ELR (cell line): ENCODE measurements at places on chromosomes 1 and 21.

- DNase-seq = no peak
Observed at GRCh38 chr1:200969726-200970561, 53.6 kb downstream of the KIF21B start.

DNA sequence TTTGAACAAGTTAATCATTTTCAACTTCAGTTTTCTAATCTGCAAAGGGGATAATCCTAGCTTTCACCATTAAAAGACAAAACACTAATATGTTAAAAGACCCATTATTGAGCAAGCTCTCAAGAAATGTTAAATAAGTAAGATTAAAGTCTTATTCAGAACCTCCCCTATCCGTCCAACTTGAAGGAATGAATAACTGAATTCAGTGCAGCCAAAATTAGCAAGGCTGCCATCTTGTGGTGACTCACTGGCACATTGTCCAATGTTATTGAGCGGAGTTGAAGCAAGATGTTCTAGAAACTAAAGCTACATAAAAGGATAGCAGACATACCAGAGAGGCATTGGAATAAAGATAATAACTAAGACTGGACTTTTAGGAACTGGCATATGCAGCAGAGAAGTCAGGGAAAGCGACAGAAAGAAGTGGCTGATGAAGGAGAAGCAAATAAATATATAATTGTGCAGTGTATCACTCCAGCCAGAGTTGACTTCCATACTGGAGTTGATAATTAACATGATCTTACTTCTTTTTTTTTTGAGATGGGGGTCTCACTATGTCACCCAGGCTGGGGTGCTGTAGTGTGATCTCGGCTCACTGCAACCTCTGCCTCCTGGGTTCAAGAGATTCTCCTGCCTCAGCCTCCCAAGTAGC lies 8.2 kb upstream of the CAP1 start:
- peak; percentile 70 for DNase-seq

DNA sequence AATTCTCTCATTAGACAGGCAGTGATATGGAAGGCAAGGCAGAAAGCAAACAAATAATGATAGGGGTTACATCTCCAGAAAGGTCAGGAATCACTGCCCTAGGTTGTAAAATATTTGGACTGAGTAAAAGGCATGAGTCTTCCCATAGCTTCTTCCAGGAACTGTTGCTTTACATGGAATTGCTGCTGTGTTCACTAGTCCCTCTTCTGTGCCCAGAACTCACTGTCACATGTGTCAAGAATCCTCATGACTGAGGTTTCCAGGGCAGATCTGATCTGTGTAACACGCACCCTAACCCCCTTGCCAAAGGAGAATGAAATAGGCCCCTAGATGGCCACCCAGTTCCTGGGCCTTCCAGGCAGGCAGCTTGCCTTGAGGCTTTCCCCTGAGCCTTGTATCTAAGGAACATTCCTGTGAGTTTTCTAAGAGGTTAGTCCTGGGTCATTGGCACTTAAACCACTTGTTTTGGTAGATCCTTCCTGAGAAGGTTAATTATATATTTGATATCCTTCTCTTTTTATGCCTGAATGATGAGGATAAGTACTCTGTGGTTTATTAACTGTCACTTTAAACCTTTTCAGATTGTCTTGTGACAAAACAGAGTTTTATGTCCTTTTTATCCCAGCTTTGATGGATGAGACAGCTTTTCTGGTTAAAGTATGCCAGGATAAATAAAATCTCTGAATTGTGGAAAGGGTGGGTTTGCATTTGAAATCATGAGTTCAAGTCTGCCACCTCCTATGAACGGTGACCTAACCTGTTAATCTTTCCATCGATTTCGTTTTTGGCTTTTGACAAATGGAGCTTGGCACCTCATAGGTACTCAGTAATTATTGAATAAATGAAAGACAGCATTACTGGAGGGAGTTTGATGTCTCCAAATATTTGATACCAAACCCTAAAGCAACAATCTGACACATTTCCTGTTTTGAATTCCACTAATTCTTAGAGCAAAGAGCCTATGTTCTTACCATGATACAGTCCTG lies 163.3 kb downstream of the DHRS3 start:
- peak; percentile 53 for DNase-seq

DNA sequence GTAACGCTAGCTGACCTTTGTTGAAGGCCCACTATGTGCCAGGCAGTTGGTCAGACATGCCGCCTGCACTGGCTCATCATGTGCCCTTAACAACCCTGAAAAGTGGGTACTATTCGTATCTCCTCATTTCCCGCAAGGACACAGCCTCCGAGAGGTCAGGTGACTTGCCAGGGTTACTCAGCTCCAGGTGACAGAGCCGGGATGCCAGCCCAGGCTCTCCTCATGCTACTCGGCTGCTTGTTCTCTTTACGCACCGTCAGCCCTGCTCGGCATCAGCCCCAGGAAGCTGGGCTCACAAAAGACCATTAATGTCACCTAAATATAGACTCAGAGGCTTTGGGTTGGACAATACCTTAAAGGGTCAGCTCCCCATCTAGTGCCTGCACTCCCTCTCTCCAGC lies 29.0 kb downstream of the GRHL3 start:
- DNase-seq = no peak
